Activated CD4-positive, alpha-beta T cell treated with anti-CD3 and anti-CD28 coated beads for 24 hours (primary cell): ENCODE measurements at places on chromosomes 6 and 20.

DNA sequence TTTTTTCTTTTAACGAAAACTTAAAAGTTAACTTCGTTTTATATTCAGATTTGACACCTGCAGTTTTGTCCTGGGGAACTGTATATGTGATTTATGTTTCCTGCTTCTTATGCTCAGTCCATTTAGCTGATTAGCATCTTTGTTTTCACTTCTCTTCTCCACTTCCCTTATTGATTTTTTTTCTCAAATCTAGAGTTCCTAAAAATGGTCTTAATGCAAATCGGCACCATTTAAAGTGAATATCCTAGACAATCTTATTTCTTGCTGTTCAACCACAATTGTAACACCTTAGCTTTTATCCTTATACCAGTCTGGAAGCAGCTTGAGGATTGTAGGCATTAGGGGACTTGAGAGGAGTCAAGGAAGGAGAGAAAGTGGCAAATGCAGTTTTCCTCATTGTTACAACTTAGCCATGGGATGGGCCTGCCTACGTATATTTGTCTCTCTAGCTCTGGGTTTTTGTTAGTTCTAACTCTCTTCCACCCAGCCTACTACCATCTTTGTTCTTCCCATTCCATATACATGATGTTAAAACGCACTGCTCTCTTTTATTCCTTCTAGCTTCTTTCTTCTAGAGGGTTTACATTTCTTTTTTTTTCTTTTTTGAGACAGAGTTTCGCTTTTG, 8.5 kb downstream of the QRSL1 start:
- no peak for DNase-seq

- no peak for DNase-seq
Observed at GRCh38 chr20:17723301-17723691, 23.5 kb downstream of the BANF2 start.

DNA sequence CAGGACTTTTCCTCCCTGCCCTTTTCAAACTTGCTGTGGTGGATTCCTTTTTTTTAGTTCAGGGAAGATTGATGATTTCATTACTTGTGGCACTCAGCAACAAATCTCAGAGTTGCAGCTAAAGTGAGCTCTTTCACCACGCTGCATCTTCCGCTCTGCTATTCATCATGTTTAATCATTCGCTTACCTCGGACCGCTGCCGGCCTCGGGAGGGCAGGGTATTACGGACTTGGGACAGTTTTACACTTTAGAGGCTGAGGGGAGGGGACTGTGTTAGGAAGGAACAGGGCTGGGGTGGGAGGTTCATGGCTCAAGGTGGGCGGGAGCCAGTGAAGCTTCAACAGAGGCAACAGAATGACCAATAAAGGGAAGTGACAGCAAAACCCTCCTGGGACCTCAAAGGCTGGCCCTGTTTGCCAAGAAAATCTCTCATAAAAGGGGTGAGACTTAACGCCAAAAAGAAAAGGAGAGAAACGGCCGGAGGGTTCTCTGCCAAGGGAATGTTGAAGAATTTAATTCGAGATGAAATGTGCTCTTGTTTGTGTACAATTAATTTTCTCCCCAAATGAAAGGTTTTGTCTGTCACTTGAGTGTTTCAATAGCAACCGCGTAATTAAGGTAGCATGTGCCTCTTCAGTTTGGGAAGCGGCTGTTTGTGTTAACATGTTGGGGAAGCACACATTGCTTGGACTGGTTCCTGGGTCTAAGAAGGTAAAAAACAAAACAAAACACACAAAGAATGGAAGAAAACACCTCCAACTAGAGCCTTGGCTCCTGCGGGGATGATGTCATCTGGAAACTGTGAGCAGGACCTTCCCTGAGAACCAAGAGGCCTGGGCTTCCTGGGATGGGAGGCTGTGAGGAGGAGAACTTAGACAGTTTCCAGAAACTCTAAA, 72.5 kb upstream of the SULF2 start:
- DNase-seq = no peak

- DNase-seq = no peak
Observed at GRCh38 chr6:157887892-157888291, 64.8 kb downstream of the SNX9 start.

DNA sequence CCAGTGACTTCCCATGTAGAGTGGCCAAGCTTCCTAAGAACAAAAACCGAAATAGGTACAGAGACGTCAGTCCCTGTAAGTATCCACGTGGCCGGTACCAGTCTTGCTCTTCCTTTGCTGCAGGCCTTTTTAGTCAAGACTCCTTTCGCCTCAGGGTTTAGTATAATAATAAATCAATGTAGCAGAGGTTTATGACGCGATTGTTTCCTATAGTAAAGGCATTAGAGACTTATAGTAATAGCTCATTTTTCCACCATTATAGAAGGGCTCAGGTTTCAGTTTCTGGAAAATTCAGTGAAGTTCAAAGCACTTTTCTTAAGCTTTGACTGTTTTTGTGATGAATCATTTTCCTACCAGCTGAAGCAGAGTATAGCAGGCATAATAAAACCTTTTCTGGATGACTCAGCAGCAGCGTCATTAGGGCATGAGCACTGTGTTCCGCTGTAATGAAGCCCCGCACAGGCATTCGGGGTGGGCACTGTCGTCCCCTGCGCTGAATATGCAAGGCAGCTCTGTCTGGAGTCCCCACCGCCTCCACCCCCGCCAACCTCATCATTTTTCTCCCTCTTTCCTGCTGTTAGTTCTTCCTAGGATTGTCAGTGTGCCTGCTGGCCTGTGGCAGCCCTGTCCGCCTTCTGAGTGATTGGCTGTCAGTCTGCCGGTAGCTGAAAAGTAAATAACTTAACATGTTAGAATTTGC, 51.3 kb downstream of the PTPN1 start:
- DNase-seq = peak; percentile 50

DNA sequence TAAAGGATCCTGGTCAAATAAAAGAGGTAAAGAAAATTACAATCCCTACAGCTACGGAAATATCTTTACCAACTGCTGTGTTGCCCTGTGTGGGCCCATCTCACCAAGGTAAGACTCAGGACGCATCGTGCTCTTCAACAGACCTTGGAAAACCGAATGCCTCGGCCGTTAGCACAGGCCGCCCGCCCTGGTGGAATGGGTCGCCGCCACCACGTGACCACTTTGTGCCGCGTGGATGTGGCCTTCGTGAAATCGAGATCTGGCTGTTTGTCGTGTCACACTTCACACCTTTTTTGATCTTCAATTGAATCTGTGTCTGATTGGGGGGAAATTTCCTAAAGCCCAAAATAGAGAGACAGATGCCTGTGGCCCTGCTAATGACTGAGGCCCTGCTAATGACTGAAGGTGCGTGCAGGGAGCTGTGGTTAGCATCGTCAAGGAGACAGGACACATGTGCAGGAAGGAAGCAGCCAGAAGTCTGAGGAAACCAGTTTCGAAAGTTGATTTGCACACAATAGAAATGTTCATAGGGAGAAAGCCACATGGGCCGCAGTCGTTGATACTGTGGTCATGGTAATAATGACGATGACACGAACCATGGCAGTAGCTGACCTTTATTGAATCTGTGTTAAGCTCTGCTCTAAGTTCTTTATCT, 175.7 kb upstream of the SNX9 start:
- DNase-seq = no peak

- no peak for DNase-seq
Observed at GRCh38 chr6:13278991-13279390, 49.3 kb downstream of the TBC1D7 start.

GRCh38 chr20:50311308-50312001, 120.8 kb downstream of the CEBPB start:
- DNase-seq = no peak

DNA sequence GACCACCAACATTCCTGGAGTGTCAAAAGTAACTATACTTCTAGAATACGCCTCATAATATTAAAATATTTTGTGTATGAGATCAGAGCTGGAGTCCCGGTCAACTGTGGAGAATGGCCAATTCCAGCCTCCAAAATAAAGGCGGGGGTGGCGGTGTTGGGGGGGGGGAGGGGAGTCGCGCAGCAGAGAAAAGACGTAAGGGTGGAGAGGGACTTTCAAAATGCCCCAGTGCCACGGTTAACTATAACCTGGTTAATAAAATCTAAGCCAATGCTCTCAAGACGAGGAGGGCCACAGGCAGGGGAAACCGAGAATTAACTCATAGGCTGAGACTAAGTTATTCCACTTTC, 1.3 kb downstream of the NUP153 start:
- no peak for DNase-seq

DNA sequence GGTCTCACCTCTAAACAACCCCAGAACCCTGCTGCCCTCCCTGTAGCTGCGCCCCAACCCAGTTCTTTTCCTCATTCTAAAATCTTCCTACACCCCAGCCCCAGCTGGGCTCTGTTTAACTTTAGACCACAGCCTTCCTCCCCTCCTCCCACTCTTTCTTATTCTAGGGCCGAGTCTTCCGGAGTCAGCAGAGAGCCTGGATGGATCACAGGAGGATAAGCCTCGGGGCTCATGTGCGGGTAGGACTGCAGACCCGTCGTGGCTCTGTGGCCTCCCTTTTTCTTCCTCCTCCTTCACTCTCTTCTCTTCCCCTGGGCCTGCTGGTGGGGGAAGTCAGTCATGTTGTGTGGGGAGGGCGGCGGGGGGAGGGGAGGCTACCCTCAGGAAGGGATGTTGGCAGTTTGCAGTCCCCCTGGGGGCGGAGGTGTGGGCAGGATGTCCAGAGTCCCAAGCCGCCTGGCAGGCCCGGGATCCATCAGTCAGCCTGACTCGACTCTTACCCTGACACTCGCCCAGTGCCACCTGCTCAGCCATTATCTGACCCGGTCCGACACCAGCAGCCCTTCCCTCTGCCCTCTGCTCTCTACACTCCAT, 8.1 kb downstream of the CAPN11 start:
- no peak for DNase-seq

GRCh38 chr6:33710296-33711121, 991 bp downstream of the UQCC2 start:
- DNase-seq = no peak

- no peak for DNase-seq
Observed at GRCh38 chr6:14364370-14364769, 246.8 kb downstream of the CD83 start.

DNA sequence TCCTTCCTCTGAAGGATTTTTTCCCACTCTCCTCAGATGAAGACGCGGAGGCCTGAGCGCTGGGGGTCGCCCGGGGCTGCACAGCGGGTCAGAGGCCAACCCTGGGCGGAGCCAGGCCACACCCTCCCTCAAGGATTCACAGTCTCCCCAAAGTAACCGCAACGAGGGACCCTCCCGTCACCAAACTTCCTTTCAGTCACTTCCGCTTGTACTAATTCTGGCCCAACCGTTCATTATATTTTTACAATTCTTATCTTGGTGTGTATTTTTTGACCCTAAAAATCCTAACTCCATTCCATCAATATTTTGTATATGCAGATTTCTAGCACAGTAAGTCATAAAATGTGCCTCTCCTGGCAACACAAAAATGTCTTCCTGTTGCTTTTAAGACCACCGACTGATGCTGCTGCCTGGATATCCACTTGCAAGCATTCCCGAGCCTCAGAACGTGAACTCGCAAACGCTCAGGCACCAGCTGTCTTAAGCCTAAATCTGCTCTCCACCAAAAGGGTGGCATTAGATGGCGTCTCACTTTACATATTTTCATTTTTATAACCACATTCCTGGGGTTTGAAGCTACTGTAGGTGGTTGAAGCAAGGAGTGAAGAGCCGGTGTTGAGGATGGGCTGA, 128.0 kb downstream of the DLL1 start:
- no peak for DNase-seq

- no peak for DNase-seq
Observed at GRCh38 chr6:21132856-21133838, 460.4 kb upstream of the SOX4 start.

GRCh38 chr6:104306211-104306610, 553.5 kb downstream of the HACE1 start:
- DNase-seq = no peak

DNA sequence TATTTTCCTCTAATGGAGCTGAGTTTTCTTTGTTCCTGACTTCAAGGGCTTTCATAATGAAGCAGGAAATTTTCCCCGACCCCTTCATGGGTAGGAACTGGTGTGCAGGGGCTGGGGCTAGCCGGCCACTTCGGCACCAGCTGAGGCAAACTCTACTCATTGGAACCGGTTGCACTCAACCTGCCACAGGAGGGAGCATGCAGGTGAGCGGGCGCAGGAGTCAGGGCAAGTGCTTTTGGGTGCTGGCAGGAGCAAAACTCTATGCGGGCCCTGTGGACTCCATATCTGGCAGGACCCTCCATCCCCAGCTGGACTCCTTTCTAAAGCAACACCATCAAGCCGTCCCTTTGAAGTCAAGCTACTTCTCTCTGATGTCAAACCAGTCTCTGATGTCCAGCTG, 244.2 kb downstream of the EPM2A start:
- DNase-seq = no peak

- no peak for DNase-seq
Observed at GRCh38 chr6:142823256-142823902, 121.6 kb downstream of the HIVEP2 start.

GRCh38 chr20:46182276-46183200, 64.4 kb downstream of the CD40 start:
- no peak for DNase-seq

DNA sequence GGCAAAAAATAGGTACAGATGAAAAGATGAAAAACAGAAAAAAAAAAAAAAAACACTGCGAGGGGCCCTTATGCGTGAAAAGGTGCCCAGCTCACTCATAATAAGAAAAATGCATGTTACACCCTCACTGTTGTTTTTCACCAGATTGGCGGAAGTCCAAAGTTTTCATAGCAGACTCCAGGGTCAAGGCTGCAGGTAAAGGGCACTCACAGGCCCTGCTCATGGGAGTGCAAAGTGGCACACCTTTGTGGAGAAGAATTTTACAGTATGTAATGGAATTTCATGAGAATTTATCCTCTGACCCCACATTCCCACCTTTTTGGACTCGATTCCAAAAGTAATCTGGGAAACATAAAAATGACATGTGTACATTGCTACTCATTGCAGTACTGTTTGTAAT, 108.2 kb downstream of the CDKAL1 start:
- no peak for DNase-seq

DNA sequence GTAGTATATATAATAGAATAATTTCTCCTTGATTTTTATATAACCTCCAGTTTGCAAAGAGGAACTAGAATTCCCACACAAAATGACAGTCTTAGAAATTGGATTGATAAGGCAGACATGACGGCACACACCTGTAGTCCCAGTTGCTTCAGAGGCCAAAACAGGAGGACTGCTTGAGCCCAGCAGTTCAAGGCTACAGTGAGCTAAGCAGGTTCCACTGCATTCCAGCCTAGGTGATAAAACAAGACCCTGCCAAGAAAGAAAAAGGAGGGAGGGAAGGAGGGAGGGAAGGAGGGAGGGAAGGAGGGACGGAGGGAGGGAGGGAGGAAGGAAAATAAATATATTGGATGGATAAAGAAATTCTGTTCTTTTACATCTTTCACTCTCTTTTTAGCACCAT, 77.6 kb upstream of the SASH1 start:
- DNase-seq = no peak
